ENCODE measurements at places on chromosomes 2 and 18. TPM values are rescaled to one million over a fixed set of nuclear protein-coding genes. Genes with fewer than 3 reads are reported as not detected.

The AMER3 gene
- not detected for total RNA-seq

The FTCDNL1 gene
- 2.5 TPM for total RNA-seq

The SERPINB11 gene
- not detected for total RNA-seq

The SLC9A4 gene
- total RNA-seq: not detected

The NRP2 gene
- total RNA-seq: 10.3 TPM

The RPIA gene
- 14.1 TPM for total RNA-seq

The SULT1C4 gene
- total RNA-seq: not detected

The NT5DC4 gene
- not detected for total RNA-seq

The ANKRD62 gene
- not detected for total RNA-seq

- DNase-seq: no peak
These were observed 199.7 kb downstream of the LRRTM4 start for GRCh38 chr2:77322431-77322830.

GRCh38 chr2:12070153-12070552, 323.7 kb downstream of the LPIN1 start:
- DNase-seq: no peak

GRCh38 chr2:22753476-22753875, 631.5 kb upstream of the KLHL29 start:
- DNase-seq: no peak

- DNase-seq: no peak
These were observed 237 bp downstream of the SLC39A6 start for GRCh38 chr18:36128907-36129299.

DNA sequence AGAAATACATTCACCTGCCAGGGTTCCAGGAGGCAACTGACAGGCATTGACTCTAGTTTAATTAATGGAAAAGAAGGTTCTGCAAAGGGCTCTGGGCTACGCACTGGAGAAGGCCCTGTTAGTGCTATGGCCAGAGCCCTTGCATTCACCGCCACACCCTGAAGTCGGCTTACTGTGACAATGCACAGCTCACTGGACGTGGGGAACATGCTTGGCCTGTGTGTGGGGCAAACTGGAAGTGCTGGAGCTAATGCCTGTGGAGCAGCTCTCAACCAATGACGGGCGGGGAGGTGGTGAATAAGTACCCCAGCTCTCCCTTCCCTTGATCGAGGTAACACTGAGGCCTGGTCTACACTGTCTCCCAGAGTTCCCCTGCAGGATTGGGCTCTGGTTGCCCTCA, 209.8 kb downstream of the HAUS1 start:
- no peak for DNase-seq

DNA sequence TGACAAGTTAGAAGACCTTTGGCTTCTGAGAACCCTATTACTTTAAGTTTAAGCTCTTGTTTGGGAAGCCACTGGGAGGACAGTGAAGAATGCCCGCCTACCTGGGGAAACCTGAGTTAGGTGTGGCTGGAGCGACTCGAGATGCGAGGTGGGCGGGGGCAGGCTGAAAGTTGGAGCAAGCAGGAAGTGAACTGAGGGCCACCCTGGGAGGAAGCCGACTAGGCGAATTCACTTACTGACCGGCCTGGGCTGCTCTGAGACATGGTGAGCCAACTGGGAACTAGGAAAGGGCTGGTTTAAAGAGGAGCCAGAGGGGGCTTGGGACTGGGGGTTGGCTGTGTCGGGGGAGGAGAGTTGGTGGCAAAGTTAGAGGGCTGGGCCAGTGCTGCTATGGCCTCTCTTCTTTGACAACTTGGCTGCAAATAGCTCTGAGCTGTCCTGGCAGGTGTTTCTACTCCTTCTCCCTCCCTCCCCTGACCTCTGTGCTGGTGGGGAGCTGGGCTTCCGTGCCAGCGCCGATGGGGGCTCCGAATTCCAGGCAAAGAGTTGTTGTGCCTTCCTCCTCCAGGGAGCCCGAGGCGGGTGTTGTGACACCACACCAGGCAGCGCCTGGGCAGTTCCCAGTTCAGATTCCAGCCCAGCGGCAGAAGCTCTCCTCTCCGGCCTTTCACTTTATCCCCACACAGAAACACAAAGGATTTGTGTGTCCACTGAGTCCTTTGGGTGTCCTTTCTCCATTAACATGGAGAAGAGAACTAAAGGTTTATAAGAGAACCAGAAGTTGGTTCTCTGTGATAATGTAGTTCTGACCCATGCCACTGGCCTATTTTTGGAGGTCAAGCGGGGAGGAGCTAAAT, at the start of gene VAMP8:
Gene VAMP8 (plus strand): TSS at position 201 of the 857 bp plus-strand sequence. CDS start 61 bp downstream, at position 262.
- peak; percentile 80 for DNase-seq

- DNase-seq: no peak
These were observed 167.4 kb downstream of the GULP1 start for GRCh38 chr2:188459061-188459460.

DNA sequence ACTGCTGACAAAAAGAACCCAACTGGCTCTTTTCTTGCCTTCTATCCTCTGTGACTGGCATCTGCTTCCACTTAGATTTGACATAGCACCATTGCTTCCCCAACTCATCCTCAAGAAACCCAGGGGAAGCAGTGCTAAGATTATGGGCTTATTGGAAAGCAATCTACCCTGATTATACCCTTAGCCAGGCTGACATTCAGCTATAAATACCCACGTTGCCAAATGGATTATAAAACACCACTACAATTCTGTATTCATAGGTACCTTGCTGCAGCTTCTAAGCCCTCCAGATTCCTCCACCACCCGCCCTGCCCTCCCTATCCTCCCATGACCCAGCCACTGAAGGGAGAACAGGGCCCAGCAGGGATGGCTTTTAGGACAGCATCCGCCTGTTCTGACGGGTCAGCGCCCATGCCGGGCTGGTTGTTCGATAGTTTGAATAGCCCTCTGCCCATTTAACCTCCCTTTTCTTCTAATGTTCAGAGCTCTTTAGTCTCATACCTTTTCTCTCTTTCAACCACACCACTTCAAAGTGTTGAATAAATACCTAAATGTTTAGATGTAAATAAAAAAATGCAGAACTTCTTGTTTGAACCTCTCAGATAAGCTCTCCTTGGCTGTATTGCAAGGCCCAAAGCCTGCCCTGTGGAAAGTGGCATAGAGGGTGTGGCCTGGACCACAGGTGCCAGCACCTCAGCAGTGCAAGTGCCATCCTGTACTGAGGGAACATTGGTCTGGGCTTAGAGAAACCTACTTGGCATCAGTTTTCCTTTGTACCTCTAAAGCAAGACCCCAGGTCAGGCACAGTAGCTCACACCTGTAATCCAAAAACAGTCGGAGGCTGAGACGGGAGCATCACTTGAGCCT, 86.6 kb upstream of the RGPD5 start:
- DNase-seq: no peak

DNA sequence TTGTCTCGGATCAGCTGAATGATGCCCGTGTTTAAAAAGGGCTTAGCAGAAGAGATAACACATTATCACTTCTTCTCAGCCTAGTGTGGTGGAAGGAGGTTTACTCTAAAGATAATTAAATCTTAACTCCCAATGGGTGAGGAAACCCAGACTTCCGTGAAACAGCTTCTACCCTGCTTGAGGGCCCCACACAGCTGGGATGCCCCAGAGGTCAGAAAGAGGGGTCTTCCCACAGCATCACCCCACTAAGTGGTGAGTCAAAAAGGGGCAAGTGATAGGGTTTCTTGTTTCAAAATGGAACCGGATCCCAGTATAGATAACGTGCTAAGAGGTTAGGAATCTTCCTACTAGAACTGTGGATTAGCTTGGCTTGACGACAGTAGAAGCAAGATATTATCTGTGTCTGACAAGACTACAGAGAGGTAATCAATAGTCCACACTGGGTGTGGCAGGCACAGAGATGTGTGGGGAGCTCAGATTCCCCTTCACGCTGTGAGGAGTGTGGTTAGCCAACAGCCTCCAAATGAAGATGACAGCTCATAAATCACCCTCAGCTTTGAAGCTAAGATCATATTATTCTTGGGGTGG, 129.6 kb upstream of the COPS8 start:
- DNase-seq: no peak

DNA sequence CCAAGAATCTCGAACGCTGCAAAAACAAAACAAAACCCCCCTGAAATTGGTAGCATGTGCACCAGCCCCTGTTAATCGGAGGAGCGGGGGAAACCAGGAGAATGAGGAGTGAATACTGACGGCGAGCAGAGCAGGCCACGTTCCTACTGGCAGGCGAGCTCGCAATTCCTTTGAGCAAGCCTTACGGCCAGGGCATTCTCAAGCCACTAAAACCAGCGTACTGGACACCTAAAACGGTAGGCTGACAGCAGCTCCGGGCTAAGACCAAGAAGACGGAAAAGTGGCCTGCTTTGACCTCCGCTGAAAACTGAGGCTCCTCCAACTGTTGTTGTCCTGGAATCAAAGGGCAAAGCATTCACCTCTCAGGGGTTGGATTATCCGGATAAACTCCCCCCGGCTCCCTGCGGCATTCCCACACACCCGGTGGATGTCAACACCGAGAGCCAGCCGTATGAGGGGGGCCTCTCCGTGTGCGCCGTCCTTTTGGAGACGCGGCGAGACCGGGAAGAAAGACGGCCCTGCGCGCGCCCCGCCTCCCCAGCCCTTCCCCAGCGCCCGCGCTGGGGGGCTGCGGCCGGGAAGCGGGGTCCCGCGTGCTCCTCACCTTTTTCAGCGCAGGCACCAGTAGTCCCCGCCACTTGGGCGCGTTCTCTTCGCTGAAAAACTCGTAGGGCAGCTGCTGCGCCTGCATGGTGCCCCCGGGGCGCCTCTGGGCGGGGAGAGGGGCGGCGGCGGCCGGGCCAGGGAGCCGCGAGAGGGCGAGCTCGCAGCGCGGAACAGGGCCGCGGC, 925 bp downstream of the SOS1 start:
- peak; percentile 57 for DNase-seq

DNA sequence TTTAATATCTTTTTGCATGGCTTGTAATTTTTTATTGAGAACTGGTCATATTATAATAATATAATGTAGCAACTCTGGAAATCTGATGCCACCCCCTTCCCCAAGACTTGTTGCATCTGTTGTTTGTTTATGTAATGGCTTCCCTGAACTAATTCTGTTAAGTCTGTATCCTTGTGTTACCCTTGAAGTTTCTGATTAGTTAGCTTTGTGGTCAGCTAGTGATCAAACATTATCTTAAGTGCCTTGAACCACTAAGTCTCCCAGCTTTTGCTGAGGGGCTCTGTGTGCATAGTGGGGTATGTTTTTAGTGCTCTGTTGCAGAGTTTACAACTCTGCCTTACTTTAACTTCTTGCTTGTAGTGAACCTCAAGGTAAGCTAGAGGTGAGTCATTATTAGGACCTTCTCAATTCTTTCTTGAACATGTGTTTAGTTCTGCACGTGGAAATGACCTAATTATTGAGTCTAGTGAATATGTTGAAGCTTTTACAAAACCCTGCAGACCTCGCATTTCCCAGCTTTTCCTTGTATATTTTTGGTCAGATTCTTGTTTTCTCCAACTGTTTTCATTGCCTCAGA, 24.8 kb downstream of the SMCHD1 start:
- no peak for DNase-seq

- peak; percentile 69 for DNase-seq
These were observed 66.2 kb downstream of the ACVR2A start for GRCh38 chr2:147910990-147911473.

- DNase-seq: no peak
These were observed 81.2 kb downstream of the GFPT1 start for GRCh38 chr2:69305712-69306392.

- DNase-seq: peak; percentile 61
These were observed 46.6 kb downstream of the SMAD2 start for GRCh38 chr18:47883771-47884413.

- DNase-seq: no peak
These were observed 9.0 kb upstream of the KCNG2 start for GRCh38 chr18:79788734-79789085.

DNA sequence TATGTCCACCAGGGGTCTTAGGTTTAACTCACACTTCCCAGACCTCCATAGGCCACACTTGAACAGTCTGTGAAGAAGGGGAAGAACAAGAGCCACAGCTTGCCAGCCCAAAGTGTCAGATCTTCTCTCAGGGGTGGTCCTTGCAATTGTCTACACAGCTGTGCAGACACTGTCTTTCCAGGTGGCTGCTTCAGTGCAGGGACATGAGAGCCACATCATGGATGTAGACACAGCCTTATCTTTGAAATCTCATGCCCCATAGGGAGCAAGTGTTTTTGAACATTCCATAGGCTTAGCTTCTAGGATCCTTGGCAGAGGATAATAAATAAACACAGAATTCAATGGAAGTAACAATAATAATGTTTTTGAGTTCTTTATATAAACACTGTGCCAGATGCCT, 6.7 kb downstream of the ZNF407 start:
- DNase-seq: no peak

- DNase-seq: no peak
These were observed 100.4 kb upstream of the YPEL5 start for GRCh38 chr2:30046396-30046795.

DNA sequence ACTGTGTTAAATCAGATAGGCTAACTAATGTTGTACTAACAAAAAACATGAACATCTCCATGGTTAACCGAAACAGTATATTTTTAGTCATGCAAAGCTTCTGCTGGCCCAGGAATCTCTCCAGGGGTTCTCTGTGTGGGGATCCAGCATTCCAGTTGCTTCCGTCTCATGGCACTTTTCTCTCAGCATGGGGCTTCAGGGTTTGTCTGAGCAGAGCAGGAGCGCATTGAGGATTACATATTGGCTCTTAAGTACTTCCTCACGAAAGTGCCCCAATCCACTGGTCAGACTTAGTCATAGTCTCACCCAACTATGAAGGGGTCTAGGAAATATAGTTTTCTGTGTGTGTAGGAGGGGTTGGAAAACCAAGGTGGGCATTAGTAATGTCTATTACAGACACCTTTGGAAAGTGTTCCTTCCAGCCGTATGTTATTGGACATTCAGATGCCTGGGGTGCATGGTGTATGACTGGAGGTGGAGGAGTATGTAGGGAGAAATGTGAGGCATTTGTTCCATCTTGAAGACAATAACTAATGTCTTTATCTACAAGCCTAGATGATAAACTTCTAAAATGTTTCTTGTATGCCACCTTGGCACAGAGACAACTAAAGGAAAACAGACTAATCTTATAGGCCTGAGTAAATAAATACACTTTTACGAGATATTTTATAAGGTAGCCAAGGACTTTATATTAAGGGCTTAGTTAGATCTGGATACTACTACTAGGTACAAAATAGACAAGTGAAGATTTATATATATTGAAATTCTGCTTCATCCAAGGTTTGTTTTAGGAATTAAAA, 123.8 kb upstream of the ZEB2 start:
- DNase-seq: no peak

DNA sequence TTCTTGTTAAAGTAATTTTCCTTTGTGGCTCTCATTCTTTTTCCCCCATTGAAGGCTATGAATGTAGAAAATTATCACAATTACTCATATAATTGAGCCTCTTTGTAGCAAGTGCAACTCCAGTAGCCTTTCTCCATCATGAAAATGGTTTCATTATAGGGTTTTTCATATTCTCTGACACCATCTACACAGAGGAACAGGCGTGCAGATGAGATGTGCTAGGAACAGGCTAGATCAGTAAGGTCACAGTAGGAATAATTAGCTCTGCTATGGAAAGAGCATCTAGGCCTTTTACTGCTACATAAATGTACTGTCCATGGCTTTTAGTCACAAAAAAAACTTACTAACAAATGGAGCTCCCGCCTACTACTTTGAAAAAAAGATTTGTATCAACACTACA, 12.6 kb upstream of the DLX1 start:
- no peak for DNase-seq

DNA sequence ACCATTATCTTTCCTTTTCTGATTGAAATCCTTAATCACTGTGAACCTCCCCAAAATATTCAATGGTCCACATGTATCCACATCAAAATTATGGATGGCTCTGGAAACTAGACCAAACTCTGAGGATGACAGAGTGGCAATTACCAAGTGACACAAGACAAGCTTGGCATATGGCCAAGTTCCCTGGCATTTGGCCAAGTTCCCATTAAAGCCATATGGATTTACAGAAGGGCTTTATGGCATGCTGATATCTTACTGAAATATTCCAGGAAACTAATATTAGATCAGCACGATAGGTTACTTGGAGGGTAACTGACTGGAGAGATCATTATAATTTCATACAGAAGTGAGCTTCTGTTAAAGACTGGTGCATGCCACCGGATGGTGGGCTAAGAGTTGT, 21.9 kb upstream of the CERS6 start:
- DNase-seq: peak; percentile 30

Data from MCF 10A (cell line).